Foreskin keratinocyte (primary cell): ENCODE measurements at places on chromosomes 5 and 9.

- DNase-seq = no peak
These were observed 12.0 kb upstream of the B4GALT1 start for GRCh38 chr9:33178972-33179697.

GRCh38 chr5:158619083-158619788, 480.5 kb downstream of the EBF1 start:
- no peak for DNase-seq

DNA sequence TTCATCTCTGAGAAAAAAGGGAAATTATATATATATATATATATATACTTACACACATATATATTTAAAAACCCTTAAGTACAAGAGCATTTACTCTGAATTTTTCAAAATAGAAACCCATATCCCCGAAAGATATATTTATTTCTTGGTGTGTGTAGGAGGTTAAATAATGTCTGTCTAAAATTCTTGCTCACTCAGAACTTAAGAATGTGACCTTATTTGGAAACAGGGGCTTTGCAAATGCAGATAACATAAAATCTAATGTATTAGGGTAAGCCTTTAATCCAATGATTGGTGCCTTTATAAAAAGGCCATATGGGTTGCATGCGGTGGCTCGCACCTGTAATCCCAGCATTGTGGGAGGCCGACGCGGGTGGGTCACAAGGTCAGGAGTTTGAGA, 517.3 kb upstream of the TLE4 start:
- no peak for DNase-seq

GRCh38 chr5:153079396-153079795, 411.1 kb upstream of the GRIA1 start:
- DNase-seq = peak; percentile 94

DNA sequence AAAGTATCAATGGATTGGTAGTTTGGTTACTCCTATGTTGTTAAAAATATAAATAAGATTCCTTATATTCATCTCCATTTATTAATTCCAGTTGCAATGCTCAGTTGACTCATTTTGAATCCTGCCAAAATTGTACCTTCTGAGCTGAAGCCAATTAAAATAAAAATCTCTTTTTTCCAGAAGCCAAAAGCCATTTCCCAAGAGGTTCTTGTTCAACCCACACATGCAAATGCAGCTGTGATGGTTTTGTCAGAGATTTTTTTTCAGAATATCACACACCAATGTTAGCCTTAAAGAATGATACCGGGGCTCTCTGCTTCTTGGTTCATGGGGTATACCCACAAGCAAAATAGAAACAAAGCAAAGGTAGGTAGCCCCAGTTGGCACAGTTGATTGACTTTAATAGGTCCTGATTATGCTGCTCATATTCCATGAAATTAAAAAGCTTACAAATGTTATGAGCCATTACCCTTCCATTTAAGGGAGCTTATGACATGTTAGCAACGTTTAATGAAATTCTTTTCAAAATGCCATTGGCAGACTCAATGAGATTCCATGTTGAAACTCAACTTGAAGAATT, 208.0 kb downstream of the SGCD start:
- DNase-seq = no peak

- DNase-seq = no peak
These were observed 32.0 kb downstream of the UNC13B start for GRCh38 chr9:35193762-35194161.

DNA sequence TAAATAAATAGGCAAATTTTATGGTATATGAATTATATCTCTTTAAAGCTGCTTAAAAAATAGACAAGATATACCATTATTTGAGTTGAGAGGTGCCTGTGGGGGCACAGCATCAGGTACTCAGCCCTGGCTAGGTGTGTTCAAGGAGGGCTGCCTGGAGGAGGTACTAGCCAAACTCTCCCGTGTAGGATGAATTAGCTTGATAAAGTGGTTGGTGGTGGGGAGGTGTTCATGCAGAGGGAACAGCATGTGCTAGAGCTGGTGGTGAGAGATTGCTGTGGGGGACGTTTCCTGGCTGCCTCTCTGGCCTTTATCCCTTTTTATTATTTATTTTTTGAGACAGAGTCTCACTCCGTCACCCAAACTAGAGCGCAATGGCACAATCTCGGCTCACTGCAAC, 23.2 kb upstream of the NCS1 start:
- no peak for DNase-seq

DNA sequence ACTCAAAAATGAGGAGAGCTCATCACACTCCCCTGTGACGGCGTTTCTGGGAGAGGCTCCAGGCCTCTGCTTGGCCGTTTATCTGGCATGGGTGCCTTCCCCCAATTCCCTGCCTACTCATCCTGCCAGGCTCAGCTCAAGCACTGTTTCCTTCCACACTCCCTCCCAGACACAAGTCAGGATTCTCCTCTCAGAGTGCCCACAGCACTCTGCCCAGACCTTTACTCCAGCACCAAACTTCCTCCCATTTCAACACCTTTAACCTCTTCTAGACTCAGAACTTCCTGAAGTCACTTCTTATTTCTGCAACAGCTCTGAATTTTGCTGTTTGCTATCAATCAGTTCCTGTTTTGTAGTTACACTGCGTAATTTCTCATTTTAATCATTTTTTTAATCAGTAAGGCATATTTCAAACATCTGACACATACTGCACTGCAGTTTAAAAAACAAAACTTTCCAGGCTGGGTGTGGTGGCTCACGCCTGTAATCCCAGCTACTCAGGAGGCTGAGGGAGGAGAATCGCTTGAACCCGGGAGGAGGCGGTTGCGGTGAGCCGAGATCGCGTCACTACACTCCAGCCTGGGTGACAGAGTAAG, 16.0 kb downstream of the TRMO start:
- no peak for DNase-seq

- DNase-seq = no peak
These were observed 174.6 kb downstream of the MAPKAP1 start for GRCh38 chr9:125532412-125532811.

- DNase-seq = no peak
These were observed 41.0 kb downstream of the TSTD2 start for GRCh38 chr9:97592126-97592525.

- no peak for DNase-seq
These were observed 164.3 kb downstream of the TLE4 start for GRCh38 chr9:79736051-79736450.

- no peak for DNase-seq
These were observed 15.6 kb downstream of the RABL6 start for GRCh38 chr9:136823136-136824046.

GRCh38 chr9:121281614-121282276, 13.8 kb downstream of the GSN start:
- DNase-seq = peak; percentile 95

DNA sequence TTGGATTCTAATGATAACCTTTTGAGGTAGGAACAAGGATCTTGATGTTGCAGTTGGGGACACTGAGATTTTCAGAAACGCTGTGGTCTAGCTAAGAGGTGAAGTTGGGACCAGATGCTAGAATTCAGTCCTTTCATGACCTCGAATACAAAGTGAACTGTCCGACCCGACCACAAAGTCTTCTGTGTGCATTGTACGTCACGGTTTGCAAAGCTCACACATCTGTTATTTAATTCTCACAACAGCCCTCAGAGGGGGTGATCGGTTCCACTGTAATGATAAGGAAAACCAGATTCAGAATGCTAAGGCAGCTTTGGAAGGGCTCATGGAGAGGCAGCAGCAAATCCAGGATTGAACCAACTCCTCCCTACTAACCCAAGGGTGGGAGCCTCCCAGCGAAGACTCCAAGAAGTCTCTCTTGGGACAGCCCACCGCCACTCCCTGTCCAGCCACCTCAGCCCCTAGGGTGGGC, 16.6 kb upstream of the KIF12 start:
- DNase-seq = no peak

DNA sequence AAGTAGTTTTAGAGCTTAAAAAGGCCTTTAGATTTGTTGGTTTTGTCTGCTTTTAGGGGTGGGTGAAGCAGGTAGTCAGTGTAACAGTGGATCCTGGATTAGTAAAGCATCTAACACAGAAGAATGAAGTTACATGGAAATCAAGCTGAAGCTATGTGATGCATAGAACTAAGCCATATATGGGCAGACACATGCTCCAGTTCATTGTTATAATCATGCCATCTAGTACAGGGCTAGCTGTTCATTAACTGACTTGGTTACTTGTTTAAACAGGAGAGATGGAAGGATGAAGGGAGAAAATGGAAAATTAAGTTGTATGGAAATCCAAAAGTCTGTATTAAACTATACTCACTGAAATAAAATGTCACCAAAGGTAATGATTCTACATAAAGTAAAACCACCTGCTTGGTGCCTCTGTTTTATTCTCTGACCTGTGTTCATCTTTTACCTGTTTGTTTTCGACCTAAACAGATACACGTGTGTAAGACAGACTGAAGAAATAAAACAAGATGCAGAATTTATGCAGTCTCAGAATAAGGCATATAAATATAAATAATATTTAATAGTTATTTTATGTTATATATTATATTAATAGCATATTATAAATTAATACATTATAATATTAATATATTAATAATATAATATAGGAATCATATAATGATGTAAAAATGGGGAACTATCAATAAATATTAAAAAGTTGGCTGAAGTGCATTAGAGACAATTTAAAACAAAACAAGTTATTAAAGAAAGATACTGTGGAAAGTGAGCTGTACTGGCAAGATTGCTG, 33.9 kb downstream of the MRPS30 start:
- no peak for DNase-seq

DNA sequence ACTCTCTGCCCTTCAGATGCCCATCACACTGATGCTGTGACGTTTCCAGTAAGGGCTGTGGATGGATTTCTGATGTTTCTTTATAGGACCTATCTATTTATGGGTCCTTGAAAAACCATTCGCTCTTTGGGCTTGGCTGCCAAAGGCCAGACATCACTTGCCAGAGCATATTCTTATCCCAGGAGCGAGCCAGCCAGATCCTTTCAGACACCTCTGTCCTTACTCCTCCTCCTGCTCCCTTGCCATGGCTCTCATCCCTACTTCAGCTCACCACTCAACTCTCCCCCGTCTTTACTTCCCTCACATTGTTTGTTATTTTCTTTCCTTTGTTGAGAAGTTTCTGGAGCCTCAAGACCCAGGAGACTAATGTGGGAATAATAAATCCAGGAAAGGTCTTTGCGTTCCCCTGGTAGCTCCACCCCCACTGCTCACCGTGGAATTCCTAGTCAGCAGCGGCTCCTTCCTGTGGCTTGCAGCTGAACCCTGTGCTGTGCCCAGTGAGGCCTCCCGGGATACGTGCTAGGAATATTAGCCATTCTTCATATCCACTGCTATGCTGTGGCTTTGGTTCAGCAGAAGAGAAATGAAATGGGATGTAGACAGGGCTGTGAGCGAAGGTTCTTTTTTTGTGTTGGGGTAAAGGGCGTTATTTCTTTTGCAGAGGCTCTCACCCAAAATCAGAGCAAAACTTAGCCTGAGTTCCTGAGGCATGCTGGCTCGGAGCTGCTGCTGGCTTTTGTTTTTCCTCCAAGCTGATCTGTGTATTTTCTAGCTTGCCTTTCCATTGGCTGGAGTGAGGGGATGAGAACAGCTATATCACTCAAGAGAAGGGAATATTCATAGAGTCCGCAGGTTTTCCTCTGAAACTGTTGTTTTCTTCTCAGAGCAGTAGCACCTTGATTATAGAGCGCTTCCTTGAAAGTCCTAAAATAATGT, 171.1 kb downstream of the SAXO1 start:
- no peak for DNase-seq

GRCh38 chr5:122816756-122817155, 28.7 kb upstream of the SNX24 start:
- no peak for DNase-seq

GRCh38 chr5:171703146-171703545, 82.5 kb upstream of the SMIM23 start:
- DNase-seq = no peak

DNA sequence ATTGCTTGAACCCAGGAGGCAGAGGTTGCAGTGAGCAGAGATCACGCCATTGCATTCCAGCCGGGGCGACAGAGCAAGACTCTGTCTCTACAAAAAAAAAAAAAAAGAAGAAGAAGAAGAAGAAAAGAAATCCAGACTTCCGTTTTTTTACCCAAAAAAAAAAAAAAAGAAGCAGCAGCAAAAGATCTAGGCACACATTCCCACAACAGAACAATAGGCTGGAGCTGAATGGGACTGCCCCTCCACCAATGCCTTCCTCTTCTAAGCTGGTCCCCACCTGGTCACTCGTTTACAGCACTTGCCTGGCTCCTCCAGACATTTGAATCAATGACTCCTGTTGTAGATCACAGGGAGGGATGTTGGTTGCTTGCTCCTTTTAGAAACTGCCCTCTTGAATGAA, 1.6 kb upstream of the LMAN2 start:
- DNase-seq = no peak

DNA sequence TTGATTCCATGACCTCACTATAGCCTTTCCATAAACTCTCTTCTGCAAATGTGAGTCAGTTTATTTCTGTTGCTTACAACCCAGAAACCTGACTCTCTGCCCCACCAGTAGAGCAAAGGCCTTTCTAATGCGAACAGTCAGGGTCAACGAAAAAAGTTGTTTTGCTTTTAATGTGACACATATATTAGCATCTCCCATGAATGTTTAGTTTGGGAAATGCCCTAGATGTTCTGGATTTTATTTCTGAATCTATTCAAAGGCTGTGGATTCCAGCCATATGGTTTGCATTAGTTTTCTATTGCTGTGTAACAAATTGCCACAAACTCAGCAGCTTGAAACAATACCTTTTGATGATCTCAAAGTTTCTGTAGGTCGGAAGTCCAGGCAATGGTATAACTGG, 193.5 kb downstream of the GNA14 start:
- DNase-seq = no peak

- no peak for DNase-seq
These were observed 44.8 kb upstream of the CYLC2 start for GRCh38 chr9:102950346-102950745.

DNA sequence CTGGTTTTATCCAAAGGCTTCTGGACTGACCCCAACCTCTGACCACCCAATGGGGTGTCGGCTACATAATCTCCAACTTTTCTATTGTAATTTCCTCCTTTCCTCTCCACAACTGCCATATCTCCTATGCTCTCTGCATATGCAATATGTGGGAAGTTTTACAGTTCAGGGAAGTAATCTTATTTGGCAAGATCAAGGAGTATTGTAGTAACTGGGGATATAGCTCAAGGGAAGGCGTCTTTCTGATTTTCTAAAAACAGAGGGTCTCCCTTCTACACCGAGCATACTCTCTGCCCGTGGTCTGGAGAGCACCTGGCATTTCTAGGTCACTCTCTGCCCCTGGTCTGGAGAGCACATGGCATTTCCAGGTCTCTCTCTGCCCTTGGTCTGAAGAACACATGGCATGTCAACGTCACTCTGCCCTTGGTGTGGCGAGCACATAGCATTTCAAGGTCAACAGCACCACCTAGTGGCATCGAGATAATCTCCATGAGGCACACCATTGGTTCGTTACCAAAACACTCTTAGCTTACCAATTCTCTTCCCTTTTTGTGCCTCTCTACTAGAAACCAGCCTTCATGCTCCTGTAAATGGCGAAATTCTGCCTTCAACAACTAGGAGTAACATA, 616.4 kb upstream of the NUDT12 start:
- DNase-seq = peak; percentile 48

GRCh38 chr9:137168904-137169856, 671 bp downstream of the LRRC26 start:
- DNase-seq = peak; percentile 38

DNA sequence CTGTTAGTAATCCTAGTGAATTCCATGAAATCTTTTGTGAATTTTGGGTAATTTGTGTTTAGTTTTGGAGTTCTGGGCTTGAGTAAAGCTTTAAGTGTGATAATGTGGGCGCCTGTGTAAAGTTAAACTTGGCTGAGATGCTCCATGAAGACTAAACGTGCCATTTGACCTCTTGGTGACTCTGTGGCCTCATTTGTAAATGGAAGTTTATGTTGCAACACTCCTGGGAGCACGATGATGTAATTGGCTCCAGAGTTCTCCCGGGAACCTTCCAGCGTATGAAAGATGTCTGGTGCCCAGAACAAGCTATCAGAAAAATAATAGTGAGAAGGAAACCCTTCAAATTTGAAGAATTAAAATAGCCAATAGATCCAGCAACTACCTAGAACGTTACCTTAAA, 981.2 kb downstream of the TLE4 start:
- no peak for DNase-seq
